Aorta (tissue), 5 donors: ENCODE measurements at places on chromosomes 16 and 17. TPM values are rescaled to one million over a fixed set of nuclear protein-coding genes. Genes with fewer than 3 reads are reported as not detected.

FOXN1 gene
- not detected for polyA plus RNA-seq

ADAMTS18 gene
- polyA plus RNA-seq = not detected

TBC1D3L gene
- 1.6 TPM for polyA plus RNA-seq

CLEC3A gene
- not detected for polyA plus RNA-seq

ANKRD13B gene
- 10.1 TPM for polyA plus RNA-seq

MAPT gene
- polyA plus RNA-seq = 0.51 TPM

BCAS3 gene
- polyA plus RNA-seq = 20.5 TPM

OTOA gene
- not detected for polyA plus RNA-seq

WIPF2 gene
- polyA plus RNA-seq = 10.5 TPM

HBM gene
- polyA plus RNA-seq = not detected
